ENCODE measurements at places on chromosomes 2 and 18.

- DNase-seq: no peak
These were observed 162.4 kb downstream of the GREB1L start for GRCh38 chr18:21404426-21404825.

DNA sequence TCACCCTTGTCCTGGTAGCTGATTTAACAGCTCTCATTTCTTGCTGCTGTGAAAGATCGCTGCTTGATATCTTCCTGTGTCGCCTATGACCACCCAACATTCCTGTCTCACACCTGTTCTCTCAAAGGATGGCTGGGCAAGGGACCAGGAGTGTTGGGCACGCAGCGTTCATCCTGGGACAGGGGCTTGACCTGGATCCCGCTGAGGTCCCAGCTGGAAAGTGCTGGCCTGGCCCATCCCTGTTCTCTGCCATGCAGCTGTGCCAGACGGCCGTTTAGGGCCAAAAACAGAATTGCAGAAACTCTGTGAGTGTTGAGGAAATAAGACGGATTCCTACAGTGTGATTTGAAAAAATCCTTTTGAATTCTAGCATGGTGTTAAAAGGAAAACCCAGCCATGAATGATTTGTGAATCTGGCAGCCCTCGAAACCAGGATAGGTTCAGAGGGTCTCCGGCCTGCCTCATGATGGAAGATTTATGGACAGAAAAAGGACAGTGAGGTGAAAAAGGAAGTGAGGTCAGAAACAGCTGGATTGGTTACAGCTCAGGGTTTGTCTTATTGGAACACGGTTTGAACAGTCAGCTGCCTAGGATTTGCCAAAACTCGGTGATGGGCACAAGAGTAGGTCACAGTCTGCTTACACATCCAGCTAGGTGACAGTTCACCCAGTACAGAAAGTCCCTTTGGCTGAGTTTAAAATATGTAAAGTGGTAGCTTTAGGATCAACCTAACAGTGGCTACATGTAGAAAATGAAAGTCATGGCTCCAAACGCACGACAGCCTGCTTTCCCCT is 164.8 kb downstream of the DCDC2C start:
- DNase-seq: no peak

DNA sequence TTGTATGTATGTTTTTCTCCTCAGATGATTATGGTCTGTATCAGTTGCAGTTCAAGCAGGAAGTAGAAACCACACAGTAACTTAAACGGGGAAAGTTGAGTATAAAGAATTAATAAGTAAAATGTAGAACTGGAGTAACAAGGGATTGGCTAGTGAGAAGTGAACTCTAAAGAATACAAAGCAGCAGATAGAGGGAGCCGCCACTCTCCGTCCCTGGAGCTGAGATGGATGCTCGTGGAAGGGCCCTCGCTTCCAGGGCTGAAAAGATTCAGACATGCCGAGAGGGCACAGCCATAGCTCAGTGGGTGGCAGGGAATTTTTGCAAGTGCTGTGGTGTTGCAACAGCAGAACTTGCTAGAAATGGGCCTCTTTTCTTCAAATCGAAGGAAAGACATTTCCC is 155.8 kb downstream of the COL6A3 start:
- no peak for DNase-seq

DNA sequence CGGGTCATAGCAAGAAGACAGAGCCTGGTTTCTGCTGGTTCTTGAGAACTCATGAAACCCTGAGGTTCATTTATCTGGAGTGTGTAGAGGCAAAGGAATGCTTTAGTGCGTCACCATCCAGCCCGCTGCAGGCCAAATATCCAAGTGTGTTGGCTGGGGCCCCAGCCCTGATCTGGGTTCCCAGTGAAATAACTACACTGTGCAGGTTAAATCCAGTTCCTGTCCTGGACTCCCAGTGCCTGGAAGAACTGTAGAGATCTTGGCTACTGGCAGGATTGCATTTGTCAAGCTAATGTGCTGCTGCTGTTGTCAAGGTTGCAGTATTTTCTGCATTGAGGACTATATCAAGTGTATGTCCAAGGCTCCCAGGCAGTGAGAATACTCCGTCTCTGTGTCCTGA is 89.9 kb downstream of the MAPK4 start:
- no peak for DNase-seq

GRCh38 chr2:180739070-180739469 is 241.3 kb upstream of the UBE2E3 start:
- DNase-seq: no peak

DNA sequence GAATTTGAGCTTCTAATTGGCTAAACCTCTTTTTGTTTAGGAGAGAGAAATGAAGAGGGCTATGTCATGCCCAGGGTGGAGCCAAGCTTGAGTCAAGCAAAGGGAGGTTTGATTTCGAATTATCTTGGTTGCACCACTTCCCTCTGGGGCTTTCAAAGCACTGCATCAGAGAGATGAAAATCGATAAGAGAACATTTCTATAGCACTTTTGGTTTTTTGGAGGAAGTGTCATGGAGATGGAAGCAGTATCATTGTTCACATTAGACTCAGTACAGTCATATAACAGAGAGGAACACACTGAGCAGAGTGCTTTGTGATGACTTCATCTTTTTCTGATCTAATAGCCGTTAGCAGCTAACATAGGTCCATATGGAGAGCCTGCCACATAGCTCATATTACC is 120.3 kb upstream of the UXS1 start:
- DNase-seq: no peak

GRCh38 chr2:15271276-15271675 is 289.9 kb downstream of the NBAS start:
- DNase-seq: no peak

GRCh38 chr18:76259096-76259495 is 235.9 kb downstream of the ZNF516 start:
- no peak for DNase-seq

GRCh38 chr18:25345081-25345866 is 6.7 kb downstream of the ZNF521 start:
- no peak for DNase-seq

DNA sequence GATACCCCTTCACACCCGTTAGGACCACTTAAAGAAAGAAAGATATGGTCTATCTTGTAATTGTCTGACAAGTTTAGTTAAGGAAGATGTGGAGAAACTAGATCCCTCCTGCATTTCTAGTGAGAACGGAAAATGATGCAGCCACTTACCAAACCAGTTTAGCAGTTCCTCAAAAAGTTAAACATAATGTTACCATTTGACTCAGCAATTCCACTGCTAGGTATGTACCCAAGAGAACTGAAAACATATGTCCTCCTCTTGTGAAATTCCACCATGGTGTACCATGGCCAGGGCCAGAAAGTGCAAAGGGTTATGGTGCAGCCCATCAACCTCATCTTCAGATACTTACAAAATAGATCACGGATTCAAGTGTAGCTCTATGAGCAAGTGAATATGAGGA is 79.0 kb upstream of the ID2 start:
- no peak for DNase-seq

- no peak for DNase-seq
These were observed 2.0 kb upstream of the FAM117B start for GRCh38 chr2:202632682-202633290.

- no peak for DNase-seq
These were observed 916 bp downstream of the TNFRSF11A start for GRCh38 chr18:62325806-62326645.

DNA sequence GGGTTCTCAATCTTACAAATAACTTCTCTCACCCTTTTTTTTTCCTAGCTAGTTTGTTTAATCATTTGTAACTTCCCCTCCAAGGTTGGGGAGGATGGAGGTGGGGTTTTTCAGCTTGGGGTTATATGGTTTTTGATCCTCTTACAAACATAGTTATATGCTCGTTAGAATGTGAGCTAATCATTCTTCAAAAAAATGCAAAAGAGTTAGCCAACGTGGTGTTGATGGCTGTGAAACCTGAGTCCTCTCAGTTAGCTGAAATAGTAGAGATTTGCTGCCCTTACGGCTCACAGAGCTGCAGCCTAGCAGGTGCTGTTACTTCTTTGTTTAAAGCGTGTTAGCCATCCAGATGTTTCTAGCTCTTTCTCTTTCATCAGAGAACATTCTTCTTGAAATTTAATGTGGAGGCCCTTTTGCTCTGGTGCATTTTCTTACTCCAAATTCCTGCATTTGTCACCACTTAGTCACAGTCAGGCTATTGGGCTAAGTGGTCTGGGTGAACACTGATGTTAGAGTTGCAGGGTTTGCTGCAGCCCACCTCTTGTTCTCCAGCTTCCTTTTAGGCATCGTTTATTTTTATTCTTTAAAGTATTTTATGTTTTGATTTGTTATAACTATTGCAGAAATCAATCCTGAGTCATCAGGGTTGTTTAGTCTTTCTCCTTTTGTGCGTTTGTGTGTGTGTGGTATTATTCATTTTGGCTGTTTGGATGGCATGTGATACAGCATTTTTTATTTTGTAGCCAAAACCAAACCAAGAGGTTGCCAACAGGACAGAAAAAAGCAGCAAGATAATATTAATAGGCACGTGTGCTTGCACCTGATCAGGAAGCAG is 41.1 kb downstream of the LIMS1 start:
- DNase-seq: no peak

- no peak for DNase-seq
These were observed 117.9 kb downstream of the LRATD1 start for GRCh38 chr2:14750433-14750832.

All from HCT116 (cell line).